Activated CD4-positive, alpha-beta T cell treated with anti-CD3 and anti-CD28 coated beads, Interleukin-2, amount 50 U/mL, for 4 hours (primary cell): ENCODE measurements at places on chromosomes 3 and 15.

DNA sequence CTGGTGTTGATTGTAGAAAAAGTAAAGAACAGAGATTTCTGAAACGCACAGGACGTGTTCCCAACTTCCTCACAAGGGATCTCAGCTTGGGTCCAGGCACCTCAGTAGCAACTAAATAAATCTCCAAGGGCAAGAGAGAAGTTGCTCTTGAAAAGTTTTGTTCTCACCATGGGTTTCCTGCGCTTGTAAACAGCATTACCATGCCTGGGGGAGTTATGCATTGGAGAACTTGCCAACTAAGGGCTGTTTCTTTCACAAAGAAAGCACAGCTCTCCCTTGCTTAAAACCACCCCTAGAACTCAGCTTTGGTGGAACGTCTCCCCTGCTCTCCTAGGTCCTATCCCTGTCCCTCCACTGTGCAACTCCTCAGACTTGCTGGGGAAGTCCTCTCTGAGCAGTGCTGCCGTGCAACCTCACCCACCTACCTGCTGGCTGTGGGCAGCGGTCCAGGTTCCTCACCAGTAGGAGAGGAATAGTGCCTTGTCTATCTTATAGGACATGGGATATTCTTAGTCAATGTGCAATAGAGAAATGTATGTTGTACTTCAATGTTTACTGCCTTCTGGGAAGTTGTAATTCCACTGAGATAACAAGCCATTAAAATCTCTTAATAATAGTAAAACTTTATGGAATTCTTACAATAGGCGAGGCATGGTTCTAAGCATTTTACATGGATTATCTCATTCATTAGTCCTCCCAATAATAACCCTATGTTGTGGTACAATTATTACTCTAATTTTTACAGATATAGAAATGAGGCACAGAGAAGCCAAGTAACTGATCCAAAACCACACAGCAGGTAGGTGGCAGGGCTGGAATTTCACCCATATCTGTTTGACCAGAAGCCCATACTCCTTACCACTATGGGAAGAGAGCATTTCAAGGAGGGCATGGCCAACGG lies 51.5 kb downstream of the UMPS start:
- DNase-seq: no peak

DNA sequence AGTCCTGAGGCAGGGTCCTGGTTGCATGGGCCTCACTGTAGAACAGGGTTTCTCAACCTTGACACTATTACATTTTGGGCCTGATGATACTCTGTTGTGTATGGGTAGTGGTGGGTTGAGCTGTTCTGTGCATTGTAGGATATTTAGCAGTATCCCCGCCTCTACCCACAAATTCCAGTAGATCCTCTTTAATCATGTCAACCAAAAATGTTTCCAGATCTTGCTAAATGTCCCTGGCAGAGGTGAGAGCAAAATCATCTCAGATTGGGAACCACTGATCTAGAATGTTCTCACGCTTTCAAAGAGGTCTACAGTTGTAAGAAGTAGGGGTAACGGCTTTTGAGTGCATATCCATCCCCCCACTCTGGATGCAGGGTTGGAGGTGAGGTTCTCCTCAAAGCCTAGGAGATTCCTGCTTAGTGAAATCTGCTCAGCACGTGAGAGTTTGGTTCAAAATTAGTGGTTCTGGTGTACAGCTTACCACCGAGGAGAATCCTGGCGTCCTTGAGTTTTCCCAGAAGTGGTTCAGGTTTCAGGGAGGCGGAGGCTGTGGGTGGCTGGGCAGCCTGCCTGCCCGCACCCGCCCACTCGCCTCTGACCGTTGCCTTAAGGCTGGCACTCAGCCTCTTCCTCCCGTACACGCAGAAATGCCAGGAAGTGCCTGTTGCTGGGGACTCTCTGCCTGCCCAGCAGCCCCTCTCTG lies 5.3 kb downstream of the ACVR2B start:
- DNase-seq: no peak

DNA sequence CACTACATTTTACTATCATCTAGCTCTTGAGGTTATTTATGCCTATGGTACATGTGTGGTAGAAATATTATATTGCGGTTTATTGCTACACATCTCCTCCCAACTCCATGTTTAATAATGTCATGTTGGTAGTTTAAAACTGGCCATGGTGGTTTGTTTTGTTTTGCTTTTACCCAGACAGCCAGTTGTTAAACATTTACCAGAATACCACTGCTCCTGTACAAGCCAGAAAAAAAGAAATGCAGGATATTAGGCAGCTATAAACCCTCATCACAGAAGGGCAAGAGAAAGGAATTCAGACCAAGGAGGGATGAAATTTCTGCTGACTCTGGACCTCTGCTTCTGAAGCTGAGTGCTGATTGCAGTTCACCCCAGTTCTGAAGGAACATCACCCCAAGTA lies 451.8 kb upstream of the IL12A start:
- no peak for DNase-seq

DNA sequence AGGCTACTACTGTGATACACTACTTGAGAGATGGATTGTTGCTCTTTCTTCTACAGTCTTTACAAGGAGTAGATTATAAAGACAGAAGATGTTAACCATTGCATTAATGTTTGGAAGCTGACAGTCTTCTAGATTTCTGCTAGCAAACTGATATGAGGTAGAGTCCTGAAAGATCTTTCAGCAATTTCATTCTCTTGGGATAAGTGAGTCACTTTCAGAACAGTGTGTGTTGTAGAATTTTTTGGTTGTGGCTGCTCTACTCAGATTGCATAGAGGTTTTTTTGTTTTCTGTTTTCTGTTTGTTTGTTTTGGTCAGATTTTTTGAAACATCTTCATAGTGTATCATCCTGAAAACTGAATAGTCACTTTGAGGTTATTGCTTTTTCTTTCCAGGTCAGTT lies 17.1 kb downstream of the TNFSF10 start:
- DNase-seq: no peak
